Fibroblast of pulmonary artery (primary cell): ENCODE measurements at places on chromosomes 5 and 9.
A peak's percentile ranks its signal among the peaks of the same experiment; 100 is the strongest.

GRCh38 chr9:32291370-32291769 is 93.1 kb upstream of the ACO1 start:
- no peak for DNase-seq

DNA sequence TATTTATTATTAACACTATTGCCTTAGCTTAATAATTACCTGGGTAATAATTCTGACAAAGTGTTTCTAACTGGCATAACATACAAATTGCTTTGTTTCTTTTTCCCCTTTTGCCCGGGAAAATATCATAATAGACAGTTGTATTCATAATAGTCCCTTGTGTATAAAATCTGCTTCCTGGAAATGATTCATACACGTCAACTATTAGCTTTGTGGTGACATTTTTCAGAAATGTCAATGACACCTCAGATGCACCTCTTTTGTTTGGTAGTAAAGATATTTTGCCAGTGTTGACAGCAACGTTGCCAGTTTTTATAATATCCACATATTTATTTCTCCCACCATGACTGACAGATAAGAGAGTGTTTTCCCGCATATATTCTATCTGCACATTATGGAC is 73.0 kb downstream of the RASEF start:
- no peak for DNase-seq

GRCh38 chr9:79928661-79929223 is 357.0 kb downstream of the TLE4 start:
- DNase-seq: no peak

- DNase-seq: no peak
Observed at GRCh38 chr5:71013575-71013974, 11.6 kb downstream of the NAIP start.

GRCh38 chr5:34053571-34054399 is 10.8 kb upstream of the C1QTNF3 start:
- DNase-seq: no peak

DNA sequence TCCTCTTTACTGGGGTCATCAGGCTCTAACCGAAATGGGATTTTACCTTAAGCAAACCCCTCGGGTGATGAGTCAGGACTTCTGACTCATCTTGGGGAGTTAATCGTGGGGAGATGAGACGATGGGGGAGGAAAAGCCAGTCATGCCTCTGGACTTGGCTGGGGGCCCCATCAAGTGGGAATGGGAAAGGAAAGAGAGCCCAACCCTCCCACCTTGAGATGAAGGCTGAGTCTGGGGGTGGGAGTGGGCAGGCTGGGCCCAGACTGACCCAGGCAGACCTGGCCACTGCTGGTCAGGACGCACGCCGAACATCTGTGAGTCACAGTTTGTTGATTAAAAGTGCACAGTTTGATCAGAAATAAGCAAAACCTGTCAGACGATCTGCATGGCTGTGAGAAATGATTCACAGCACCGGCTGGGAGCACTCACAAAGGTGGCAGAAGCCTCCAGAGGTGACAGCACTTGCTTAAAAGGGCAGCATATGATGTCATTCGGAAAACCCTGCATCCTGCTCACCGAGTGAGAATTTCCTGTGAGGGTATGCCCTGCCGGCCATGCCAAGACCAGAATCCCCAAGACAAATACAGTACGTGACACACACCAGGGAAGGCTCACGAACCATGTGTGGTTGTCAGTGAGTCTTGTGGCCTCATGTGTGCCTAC is 50.0 kb upstream of the SLC25A51 start:
- peak; percentile 98 for DNase-seq

DNA sequence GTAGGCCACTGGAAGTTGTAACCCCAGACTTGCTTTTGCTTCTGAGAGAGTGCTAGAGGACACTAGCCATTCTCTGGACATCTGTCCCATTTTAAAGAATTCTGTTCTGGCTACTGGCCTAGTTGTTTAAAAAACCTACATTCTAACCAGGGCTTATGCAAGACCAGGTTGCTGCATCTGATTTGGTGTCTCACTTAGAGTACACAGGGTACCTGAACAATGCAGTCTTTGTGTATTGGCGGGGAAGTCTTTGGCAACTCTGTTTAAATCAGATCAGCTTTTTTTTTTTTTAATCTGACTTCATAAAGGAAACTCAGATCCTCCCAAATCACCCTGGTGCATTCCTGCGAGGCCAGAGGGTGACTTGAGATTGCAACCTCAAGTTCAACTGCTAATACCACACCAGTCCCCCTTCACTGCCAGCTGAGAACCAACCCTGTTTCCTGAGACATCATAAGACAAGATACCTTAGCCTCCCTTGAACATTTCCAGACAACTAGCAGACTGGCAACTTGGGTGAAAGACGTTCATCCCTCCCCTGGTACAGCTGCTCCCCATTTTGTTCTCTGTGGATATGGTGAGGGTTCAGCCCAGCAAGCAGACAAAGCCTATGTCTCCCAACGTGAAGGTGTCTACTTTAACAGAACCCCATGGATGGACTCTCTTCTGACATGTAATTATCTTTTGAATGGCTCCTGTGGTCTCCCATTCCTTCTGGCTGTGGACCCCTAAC is 27.0 kb downstream of the SKP1 start:
- peak; percentile 61 for DNase-seq

DNA sequence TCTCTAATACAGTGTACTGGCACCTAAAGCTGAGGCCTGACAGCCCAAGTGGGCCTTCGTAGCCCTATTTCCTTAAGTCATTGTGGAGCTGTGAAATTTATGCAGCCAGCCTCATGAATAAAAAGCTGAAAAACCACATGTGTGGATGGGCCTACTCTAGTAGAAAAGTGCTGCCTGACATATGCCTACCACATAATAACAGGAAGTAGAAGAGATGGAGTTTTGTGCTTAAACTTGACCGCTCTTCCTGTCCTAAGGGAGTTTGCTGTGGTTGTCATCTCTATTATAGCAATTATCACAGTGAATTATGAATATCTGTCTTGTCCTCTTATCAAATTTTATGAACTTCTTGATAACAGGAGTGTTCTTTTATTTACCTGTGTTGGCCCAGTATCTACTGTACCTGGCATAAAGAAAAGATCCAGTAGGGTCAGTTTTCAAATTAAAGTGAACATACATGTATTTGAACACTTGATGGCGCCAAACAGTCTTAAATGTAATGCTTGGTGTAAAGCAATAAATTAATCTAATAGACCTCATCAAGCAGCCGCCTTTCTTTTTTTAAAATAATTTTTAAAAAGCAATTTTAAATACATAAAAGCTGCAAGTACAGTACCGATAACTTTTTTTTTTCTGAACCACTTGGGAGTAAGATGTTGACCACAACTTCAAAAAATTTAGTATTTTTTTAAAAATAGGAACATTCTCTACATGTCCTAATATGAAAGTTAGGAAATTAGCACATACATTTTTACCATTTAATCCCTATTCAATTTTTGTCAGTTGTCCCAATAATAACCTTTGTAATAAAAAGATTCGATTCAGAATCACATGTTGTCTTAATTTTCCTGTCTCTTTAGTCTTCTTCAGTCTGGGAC is 51.0 kb downstream of the FKTN start:
- DNase-seq: peak; percentile 72
